ENCODE measurements at places on chromosomes 12 and 14.
A peak's percentile ranks its signal among the peaks of the same experiment; 100 is the strongest.

DNA sequence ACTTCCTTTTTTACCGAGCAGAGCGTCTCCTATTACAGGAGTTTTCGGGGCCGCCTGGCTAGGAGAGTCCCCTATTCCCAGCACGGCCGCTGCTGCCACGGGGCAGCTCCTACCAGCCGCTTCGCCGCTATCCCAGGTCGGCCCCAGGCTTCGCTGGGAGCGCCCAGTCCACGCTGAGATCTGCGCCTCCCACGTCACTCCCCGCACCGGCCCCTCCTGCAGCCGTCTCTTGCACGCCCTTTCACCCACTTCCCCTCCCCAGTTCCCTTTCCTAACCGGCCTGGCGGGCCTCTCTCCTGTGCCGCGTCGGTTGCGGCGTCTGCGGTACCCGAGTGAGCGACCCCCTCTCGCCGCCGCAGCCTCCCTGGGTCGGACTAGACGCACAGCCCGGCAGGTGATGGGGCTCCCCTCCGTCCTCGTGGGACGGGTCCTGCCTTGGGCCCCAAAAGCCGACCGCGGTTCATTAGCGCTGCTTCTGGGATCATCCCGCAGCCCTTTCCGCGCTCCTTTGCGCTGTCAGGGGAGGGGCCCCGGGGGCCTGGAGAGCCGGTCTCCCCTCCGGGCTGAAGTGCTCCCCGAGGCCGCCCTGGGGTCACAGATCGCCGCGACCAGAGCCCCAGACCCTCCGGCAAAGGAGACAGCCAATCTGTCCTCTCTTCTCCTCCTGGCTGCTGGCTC, 1318.4 kb downstream of the TMEM121 start:
- DNase-seq: no peak

DNA sequence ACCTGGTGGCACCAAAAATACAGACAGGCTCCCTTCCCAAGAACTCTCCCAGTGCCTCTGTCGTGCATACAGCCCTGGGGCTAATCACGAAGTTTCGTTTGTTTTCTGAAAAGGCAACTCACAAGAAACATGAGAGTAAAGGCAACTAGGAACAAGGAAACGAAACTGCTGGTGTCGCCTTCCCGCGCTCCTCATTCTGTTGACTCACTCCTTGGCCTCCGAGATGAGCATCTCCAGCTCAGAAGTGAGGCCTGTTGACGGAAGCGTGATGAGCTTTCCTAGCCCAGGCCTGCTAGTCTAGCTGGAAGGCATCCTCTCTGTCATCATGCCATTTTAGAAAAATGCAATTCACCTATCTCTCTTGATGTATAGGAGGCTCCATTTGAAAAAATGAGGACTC, 50.5 kb downstream of the TTC9 start:
- DNase-seq: no peak

DNA sequence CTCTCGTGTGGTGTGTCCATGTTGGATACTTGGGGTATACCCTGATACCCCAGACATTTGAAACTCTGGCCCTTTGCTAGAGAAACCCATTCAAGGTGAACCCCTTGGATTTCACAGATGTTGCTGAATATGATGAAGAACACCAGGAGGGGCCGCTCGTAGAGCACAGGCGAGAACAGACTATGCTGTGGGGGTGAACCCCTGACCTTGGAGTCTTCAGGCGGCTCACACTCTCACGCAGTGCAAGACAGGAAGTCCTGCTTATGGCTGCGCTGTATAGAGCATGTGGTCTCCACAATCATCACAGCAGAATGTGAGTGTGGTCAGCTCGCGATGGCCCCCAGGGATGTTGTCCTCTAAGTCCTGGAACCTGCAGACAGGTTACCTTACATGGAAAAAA, 60.4 kb downstream of the SLC15A4 start:
- DNase-seq: no peak

DNA sequence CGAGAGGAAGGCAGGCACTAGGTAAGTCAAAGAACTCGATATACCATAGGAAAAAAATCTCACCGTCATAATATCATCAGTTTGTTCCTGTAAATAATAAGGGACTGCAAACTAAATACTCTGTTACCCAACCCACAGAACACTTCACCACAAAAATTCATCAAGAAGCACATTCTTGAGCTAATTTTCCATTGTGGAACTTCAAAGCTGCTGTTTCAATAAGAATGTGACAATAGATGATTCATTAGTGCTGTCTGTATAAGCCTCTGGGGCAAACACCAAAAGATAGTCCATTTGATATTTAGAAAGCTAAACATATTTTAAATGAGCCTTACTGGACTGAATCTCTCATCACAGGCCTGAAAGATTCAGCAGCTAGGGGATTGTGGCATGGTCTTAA, 219.4 kb downstream of the KSR2 start:
- no peak for DNase-seq

- no peak for DNase-seq
These were observed 46.9 kb downstream of the ZFYVE21 start for GRCh38 chr14:103762541-103762940.

DNA sequence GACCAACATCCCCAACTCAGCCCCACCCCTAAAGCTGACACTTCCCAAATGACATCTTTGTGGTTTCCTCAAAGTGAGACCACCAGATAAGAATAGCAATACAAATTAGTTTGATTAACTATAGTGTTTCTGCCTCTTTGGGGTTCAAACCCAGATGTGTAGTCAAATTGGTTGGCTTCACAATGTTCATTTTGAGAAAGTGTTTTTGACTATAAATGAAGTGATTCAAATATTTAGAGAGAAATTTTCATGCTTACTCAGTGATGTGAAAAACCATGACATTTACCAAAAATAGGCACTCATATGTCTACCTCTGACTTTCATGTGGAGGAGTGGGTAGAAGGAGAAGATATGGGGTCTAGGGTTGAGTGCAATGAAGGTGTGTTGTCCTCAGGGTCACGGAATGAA, 218.4 kb downstream of the BCAT1 start:
- no peak for DNase-seq

DNA sequence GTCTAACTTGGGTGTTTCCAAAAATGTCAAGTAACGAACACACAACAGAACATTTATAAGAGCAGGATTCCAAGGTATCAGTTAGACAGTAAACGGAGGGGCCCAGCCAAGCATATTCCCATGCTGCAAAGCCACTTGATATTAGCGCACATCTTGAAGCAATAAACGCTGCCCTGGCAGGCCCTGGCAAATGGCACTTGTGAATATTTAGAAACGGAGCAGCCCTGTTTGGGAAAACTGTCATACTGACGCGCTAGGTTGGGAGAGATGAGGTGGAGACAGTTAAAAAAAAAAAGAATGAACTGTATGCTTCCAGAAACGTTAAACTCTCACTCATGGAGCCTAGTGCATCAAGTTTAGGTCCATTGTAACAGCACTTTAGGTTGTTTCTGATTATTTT, 9.3 kb downstream of the DGLUCY start:
- DNase-seq: no peak

GRCh38 chr12:71223139-71223538, 65.3 kb upstream of the TSPAN8 start:
- DNase-seq: no peak

DNA sequence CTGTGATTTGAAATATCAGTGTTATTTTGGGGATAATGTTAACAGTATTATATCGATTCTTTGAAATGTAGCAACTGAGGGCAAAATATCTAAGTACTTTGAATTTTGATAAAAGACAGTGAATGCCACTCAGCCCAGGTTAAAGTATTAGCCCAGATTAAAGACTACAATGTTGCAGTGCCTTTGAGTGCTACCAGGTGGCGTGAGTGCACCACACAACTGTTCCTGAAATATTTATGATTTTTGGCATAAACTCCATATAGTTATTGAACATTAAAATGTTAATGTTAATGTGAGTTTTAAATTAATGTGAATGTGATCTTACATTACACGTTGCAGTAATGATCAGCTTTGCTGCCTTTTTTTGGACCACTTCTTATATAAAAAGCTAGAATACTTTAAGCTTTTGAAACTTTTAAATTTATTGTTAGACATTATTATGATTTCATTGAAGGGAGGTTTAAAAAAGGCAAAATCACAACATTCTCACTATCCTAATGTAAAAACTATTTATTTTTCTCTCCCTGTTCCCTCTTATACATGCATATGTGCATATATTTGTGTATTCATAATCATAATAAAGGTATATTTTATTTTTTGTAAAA, 22.5 kb downstream of the MRPS35 start:
- DNase-seq: no peak

GRCh38 chr12:47504775-47505446, 200.9 kb downstream of the RPAP3 start:
- peak; percentile 42 for DNase-seq

DNA sequence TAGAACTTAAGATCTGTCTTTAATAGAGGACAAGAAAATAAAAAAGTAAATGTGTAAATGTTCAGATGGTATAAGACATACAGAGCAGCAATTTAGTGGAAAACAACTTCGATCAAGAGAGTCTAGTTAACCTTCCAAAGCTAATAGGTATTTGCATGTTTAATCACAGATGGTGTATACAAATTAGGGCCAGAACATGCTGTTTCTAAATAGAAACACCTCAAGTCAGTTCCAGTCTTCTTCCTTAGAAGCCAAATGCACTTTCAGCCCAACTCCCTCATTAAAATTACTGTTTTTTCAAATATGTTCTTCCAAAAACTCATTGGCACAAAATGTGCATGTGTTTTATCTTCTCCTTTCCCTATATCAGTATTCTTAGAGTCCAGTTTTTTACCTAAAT, 604.4 kb downstream of the SLC6A15 start:
- no peak for DNase-seq

DNA sequence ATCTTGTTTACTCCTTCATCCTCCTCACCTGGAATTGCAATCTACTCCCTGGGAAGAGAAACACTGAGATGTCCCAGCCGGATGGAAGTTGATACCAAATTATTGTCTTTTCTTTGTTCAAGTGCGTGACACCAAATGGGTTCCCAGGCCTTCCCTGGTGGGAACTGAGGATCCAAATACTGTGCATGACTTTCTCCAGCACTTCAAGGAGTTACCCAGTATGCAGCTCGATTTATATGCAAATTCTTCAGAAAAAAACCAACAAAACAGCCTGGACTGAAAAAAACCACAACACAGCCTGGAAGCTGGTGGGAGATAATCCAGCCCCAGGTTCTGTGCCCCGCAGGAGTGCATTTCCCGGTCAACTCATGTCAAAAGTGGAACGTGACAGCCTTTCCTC, 310.6 kb downstream of the GLT1D1 start:
- DNase-seq: no peak

- no peak for DNase-seq
These were observed 197.5 kb downstream of the TSPAN9 start for GRCh38 chr12:3274664-3275063.

GRCh38 chr12:68069275-68069674, 80.0 kb downstream of the IFNG-AS1 start:
- DNase-seq: no peak

GRCh38 chr14:77140359-77141213, 1.0 kb downstream of the ZDHHC22 start:
- no peak for DNase-seq

DNA sequence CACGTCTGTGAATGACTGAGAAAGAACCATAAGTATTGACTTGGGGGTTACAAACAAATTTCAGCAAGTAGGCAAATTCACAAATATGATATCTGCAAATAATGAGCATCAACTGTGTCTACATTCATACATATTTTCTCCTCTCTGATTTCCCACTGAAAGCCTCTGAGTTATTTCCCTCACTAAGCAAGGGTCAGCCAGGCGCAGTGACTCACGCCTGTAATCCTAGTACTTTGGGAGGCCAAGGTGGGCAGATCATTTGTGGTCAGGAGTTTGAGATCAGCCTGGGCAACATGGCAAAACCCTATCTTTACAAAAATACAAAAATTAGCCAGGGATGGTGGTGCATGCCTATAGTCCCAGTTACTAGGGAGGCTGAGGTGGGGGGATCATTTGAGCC, 80.8 kb downstream of the SLC25A21 start:
- DNase-seq: no peak

GRCh38 chr12:6047249-6048237, 76.9 kb downstream of the VWF start:
- peak; percentile 66 for DNase-seq

DNA sequence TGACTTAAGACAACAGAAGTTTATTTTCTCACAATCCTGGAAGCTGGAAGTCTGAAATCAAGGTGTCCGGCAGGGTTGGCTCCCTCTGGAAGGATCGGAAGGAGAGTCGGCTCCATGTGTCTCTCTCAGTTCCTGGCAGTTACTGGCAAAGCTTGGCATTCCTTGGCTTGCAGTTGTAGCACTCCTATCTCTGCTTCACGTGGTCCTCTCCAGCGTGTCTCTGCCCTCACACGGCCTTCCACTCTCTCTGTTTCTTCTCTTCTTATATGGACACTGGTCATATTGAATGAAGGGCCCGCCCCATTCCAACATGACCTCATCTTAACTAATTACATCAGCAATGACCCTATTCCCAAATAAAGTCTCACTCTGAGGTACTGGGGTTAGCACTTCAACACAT, 60.1 kb upstream of the TUNAR start:
- no peak for DNase-seq

GRCh38 chr14:91996948-91997371, 42.9 kb downstream of the TRIP11 start:
- peak; percentile 51 for DNase-seq

GRCh38 chr14:100686858-100687257, 39.8 kb upstream of the DLK1 start:
- DNase-seq: no peak

GRCh38 chr12:459430-460258, at the start of gene B4GALNT3:
TSS of gene B4GALNT3 (plus strand) at chr12:459939. CDS start at chr12:460377, 438 bp downstream.
- DNase-seq: no peak

DNA sequence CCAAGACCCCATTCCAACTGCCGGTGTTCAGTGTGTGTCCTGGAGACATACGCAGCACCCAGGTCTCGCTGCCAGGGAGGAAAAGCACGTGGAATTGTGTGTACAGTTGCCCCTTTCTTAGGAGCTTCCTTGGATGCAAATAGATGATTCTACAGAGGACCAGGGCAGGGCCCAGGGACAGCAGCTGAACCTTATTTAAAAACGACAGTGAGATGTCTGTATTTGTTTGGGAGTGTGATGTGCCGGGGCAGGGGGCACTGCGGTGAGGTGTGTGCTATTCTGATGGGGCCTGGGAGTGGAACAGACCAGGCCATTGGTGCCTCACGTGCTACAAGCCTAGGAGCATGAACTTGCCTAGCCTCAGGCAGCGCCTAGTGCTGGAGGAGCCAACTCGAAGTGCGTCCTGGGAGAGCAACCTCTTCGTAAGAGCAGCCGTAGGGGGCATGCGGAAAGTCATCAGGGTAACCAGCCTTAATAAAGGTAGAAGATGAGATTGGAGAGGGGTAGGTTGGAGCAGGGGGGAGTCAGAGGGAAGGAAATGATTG, 98.3 kb upstream of the ESRRB start:
- no peak for DNase-seq
